ENCODE measurements at places on chromosomes 7 and 10. TPM values are rescaled to one million over a fixed set of nuclear protein-coding genes. Genes with fewer than 3 reads are reported as not detected.

DNA sequence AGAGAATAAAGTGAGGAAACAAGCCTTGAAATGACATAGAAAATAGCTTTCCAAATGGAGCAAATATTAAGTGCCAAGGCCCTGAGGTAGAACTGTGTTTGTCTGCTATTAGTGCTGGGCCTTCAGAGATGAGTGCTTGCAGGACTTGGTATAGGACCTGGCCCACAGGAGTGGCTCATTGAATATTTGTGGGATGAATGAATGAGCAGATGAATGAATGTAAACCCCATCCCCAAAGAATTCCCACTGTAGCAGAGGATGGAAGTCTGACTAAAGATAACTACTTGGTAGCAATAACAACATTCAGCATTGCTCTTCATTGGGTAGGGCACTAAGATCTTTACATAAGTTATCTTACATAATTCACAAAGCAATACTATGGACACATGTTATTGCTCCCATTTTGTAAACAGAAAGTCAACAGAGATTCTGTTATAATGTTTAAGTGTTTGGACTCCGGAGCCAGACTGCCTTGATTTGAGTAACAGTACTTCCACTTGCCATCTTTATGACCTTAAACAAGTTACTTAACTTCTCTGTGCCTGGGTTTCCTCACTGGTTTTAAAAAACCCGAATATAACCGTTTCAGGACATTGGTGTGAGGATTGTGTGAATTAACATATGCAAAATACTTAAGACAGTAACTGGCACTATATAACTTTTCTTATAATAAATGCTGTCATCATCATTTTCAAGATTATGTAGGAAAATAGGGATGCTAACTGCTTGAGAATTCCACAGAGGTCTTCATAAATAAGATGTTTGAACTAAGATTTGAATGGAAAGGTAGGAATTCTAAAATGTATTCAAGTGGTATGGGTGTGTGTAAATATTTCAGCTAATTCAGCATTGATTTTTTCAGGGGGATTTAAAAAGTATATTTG lies 141.9 kb downstream of the PRKG1 start:
- DNase-seq, result no peak

The MMP21 gene
- not detected for total RNA-seq

DNA sequence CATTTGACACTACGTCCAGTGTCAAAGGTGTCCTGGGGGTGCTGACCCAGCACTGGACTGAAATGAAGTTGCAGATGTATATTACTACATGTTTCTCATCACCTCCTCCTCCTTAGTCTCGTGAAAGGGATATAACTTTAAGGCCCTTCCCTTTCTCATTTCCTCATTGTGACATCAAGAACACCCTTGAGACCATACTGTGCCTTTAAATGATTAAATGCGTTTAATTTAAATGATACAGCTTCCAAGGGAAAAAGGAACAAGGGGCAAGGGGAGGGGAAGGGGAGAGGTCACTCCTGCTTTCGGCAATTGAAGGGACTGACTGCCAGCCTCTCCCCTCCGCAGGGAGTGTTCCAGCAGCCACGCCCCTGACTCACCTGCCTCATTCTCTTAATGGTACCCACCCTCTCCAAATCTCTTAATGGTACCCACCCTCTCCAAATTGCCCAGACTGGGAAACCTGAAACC lies 80.5 kb upstream of the KMT2E start:
- DNase-seq, result no peak

DNA sequence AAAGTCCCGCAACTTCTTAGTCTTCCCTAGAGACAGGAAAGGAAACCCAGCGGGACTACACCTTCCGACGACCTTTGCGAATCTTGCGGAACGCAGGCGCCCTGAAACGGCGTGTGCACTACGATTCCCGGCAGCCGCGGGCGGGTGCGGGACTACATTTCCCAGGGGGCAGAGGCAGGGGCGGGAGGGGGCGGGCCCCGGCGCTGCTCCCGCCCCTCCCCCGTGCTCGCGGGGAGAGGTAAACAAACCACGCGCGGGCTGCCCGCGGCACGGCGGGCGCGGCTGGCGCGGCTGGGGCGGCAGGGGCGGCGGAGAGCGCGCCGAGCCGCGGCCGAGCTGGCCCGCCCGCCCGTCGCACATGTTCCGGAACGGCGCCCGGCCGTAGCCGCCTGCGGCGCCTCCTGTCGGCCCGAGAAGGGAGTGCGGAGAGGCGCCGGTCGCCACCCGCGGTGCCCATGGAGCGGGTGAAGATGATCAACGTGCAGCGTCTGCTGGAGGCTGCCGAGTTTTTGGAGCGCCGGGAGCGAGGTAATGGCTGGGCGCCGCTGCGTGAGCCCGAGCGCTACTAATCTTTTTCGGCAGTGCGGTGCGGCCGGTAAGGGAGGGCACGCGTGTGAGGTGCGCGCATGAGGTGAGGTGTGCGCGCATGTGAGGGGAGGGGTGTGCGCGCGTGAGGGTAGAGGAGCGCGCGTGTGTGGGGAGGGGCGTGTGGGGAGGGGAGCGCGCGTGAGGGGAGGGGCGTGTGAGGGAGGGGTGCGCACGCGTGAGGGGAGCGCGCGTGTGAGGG lies 18.5 kb downstream of the MXI1 start:
- DNase-seq, result peak; percentile 69
